Stimulated activated CD4-positive, alpha-beta T cell treated with anti-CD3 and anti-CD28 coated beads, Interleukin-15, amount 100 ng/mL, for 1 hour (primary cell): ENCODE measurements at places on chromosomes 7 and 10.

DNA sequence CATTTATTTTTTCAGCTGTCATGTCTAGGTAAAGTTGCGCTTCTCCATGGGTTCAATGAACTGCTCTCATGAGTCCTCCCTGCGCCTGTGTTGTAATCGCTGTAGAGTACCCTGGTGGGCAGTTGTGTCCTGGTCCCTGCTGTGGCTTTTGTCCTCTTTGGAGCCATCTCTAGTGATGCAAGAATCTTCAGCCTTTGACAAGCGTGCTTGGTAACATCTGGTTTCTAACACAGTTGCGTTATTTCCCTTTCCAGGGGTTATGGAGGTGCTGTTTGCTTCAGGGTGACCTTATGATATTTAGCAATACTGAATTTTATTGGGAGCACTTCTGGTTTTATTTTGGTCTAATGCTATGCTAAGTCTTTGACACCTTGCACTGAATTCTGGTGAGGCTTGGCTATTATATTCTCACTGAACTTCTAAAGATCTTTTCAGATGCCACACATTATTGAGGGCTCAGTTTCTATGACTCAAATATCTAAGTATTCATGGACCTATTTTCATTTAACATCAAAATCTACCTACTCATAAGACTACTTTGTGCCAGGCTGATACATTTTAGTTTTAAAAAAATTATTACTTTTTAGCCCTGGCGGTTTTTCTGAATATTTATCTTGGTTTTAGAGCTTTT, 88.6 kb downstream of the FANK1 start:
- DNase-seq = no peak

DNA sequence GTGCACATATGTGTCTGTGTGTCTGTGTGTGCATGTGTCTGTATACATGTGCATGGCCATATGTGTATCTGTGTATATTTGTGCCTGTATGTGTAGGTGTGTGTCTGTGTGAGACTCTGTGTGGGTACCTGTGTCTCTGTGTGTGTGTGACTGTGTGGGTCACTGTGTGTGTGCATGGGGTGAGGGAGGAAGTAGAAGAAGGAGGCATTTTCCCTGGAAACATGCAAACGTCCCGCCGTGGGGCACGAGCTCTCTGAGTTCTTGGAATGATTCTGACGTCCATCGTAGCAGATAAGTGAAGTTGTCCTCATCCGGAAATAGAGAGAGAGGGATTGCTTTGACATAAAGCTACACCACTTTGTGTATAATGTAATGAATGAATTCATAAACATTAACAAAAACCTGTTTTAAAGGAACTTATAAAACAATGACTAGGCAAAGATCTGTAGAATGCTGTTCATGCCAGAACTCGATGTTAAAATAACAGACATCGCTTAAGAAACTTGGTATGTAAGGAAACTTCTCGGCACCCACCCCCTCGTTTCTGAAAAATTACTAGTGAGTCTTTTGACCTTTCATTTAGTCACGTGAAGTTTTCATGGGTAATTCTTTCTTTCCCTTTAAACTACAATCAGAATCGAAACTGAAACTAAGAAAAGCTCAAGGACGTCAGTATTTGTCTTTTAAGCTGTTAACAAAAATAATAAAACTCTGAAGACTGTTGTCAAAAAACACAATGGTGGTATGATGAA, 43.6 kb upstream of the KLF6 start:
- no peak for DNase-seq

GRCh38 chr7:99677013-99677647, 2.7 kb downstream of the CYP3A5 start:
- no peak for DNase-seq

DNA sequence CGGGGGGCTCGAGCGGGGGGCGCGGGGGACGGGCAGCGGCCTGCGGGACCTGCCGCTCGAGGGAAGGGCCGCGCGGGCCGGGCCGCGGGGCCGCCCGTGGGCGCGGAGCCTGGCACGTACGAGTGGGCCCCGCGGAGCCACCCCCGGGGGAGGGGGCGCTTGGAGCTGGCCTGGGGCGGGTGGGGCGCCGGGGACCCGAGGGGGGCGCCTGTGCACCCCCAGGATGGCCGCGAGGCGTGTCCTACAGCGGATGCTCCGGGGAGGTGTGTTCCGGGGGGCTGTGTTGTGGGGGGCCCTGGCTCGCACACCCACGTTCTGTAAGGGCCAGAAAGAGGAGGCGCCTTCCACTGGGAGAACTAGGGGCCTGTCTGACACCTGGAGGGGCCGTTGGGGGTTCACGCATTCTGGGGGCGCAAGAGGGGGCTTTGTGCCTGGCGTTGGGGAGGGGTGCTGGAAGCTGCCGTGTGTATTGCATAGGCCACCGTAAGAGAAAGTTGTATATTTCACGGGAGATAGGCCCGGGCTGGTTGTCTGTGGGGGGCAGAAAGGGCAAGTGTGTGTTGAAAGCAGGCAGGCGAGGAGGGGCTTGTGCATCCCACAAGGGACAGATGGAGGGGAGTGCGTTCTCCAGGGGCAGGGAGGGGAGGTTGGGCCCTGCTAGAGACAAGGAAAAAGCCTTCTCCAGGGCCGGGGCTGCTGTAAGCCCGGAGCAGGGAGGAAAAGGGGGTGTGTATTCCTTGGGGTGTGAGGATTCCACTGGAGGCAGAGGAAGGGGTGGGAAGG, 663 bp downstream of the VPS37D start:
- DNase-seq = no peak

- no peak for DNase-seq
Observed at GRCh38 chr7:2575733-2576340, 17.1 kb downstream of the IQCE start.

DNA sequence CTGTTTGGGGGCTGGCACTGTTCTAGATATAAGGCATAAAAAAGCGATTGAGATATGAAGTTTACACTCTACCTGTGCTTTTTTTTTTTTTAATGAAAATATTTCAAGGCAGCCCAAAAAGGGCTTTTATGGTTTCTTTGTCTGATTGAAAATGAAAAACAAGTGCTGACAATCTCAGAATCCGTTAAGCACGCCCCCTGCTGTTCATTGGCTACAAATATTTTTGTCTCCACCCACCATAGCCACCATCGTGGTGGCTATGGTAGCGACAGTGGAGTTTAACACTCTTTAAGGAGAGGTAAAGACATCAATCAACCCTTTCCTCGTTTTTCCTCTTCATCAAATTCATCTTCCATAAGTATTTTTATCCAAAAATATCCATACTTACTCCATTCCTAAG, 94.2 kb downstream of the CD36 start:
- DNase-seq = no peak

- no peak for DNase-seq
Observed at GRCh38 chr7:6317797-6318438, 45.5 kb upstream of the CYTH3 start.

DNA sequence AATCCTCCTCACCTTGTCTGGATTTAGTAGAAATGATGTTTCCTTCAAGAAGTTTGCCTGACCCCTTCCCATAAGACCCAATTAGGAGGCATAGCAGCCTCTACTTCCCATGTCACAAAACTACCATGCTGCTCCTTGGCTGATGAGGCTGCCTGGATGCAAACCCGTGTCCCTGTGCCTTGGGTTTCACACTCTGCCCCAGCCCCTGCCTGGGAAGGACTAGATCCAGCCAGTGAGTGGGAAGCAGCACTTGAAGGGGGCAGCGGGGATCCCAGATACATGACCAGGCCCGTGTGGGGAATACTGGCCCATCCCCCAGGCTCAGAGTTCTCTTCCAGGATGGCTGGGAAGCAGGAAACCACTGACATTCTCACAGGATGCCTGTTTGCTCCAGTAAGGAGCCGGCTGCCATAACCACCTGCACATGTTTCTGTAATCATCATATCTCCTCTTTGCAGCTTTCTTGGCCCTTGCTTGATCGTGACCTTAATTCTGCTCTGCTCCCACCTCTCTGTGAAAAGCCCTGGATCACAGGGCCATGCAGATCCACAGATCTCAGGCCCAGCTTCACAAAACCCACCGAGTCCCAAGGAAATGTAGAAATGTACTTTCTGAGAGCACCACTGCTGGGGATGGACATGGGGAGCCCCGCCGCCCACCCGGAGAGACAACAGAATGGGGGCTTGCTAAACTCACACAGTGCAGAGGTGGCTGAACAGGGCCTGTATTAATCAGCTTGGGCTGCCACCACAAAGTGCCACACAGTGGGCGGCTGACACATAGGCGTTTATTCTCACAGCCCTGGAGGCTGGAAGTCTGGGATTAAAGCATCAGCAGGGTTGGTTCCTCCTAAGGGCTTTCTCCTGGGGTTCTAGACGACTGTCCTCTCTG, 287.8 kb upstream of the IGFBP3 start:
- no peak for DNase-seq

- DNase-seq = no peak
Observed at GRCh38 chr7:155545348-155545747, 1.0 kb downstream of the CNPY1 start.

DNA sequence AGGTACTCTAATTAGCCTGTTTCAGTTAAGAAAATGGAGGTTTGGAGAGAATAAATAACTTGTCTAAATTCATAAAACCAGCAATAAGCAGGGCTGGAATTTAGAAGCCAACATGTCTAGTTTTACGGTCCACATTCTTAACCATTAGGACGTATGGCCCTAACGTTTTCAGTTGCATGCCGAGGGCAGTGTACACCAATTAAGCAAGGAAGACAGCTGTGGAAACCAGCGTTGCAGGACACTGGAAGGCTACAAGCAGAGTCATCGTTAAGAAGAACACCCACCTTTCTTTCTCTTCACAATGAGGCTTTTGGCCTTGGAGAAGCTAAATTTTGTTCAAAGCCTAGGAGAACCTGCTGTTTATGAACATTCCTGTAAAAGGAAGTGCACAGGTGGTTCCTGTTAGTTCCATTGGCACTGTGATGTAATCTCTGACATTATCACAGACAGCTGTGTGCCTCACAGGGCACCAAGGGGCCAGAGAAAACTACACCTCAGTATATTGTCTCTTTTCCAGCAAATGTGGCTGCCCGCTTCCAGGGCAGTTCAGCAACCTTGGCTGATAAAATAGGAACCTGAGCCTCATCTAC, 21.0 kb downstream of the MPP7 start:
- no peak for DNase-seq
